Activated T-cell treated with anti-CD3 and anti-CD28 coated beads for 1 hour (primary cell): ENCODE measurements at places on chromosomes 12 and 14.

DNA sequence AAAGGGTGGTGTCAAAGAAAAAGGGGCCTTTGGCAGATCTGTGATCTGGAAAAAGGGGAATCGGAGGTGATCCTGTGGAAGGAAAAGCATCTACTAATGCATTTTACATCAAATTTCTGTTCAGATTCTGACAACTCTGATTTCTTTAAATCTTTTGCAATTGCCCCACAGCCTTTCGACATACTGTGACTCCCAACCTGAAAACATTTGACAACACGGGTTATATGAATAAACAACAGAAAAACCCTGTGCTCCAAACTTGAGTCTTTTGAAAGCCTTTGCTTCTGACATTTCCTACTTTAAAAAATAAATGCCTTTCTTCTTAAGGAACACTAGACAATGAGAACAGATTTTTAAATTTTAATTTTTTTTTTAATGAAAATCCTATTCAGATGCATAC is 231.9 kb upstream of the HMGA2 start:
- DNase-seq, result no peak

- DNase-seq, result no peak
Measured at GRCh38 chr14:69708586-69709560, 58.1 kb upstream of the SRSF5 start.

GRCh38 chr12:58725400-58726105 is 194.8 kb downstream of the LRIG3 start:
- DNase-seq, result no peak

DNA sequence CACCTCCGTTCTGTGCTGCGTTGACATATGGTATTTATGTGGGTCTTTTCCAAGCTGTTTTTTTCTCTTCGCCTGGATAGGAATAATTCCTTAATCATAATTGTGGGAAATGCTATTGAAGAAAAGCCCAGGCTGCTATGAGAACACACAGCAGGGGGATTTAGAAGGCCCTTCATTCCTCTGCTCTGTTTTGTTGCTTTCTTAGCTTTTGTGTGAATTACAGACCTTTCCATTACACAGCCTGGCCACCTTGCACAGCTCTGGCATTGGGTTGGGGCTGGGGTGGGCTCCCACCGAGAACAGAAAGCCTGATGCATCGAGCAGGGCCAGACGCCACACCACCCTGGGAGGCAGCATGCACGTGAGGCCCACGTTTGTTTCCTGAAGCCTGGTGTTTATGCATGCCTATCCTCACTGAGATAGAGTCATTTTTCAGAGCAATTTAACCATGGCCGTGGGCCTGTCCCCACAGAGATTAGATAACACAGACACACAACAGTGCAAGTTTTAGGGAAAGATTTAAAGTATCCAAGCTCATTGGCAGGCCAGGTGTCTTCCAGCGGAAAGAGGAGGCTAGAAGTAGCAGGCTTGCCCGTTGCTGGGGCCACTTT is 287.6 kb upstream of the PWP1 start:
- no peak for DNase-seq

- no peak for DNase-seq
Measured at GRCh38 chr12:80848858-80849257, 88.9 kb downstream of the LIN7A start.

- no peak for DNase-seq
Measured at GRCh38 chr12:6703631-6704030, 3.0 kb upstream of the PIANP start.

DNA sequence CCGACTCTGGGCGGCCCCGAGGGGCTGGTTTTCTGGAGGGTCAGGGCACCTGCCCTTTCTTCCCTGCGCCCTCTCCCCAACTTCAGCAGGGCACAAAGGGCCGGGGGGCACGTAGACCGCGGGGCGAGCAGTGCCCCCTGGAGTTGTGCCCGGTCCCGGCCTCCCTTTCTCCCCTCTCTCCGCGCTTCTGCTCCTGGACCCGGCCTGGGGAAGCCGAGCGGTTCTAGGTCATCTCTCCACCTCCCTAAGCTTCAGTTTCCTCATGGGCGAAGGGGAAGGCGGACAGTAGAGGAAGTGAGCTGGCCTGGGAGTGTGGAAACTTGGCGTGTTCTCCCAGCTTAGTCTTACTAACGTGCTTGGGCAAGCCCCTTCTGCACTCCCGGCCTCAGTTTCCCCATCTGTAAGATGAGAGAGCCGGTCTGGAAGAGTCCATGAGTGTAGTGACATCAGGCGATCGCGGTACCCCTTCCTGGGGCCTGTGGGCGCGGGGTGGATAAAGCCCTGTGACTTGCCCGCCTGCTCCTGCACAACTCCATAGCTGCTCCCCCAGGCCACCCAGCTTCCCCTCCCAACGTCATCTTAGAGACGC is 158.6 kb upstream of the PARP11 start:
- no peak for DNase-seq

- no peak for DNase-seq
Measured at GRCh38 chr12:128767518-128767917, 56.2 kb downstream of the SLC15A4 start.

GRCh38 chr14:22532345-22533056 is 56.5 kb downstream of the DAD1 start:
- DNase-seq, result no peak

GRCh38 chr12:121088195-121088585 is 44.5 kb upstream of the P2RX7 start:
- DNase-seq, result no peak

DNA sequence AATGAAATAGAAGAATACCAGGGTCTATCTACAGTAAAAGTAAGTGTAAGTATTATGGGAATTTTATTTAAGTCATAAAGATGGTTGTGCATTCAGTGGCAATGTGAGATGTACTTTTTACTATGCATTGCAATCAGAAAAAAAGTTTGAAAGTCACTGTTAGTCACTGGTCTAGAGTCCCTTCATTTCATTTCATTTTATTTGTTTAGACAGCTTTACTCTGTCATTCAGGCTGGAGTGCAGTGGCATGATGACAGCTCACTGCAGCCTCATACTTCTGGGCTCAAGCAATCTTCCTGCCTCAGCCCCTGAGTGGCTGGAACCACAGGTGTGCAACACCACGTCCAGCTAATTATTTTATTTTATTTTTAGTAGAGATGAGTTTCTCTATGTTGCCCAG is 42.6 kb downstream of the TGFB3 start:
- DNase-seq, result no peak
